ENCODE measurements at places on chromosomes 6 and 20.

GRCh38 chr20:8693709-8694108 lies 375.2 kb upstream of the PLCB4 start:
- DNase-seq, result peak; percentile 84

DNA sequence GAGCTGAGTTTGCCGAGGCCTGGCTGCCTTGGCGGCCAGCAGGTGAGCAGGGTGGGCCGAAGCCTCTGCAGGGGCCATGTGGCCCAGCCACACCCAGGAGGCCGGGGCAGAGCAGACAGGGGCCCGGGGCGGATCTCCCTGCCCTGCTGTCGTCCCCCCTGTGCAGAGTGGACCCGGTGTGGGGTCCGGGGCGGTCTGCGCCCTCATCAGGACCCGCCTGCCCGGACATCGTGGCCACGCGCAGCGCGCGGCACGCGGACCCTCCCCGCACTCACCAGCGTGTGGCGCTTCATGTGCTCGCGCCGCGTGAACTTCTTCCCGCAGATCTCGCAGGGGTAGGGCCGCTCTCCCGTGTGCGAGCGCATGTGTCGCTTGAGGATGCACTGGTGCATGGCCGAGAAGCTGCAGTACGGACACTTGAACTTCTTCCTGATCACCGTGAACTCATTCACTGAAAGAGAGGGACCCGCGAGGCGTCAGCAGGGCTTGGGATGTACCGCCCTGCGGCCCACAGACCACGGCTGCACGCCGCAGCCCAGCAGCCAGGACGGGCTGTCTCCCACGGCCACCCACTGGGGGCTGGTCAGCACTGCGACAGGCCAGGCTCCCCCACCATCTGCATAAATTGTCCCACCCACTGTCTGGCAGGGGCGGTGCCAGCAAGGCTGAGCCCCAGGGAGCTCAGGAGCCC lies 13.0 kb downstream of the SLC2A4RG start:
- DNase-seq, result no peak

- DNase-seq, result no peak
Observed at GRCh38 chr6:134729561-134729960, 220.3 kb downstream of the ALDH8A1 start.

DNA sequence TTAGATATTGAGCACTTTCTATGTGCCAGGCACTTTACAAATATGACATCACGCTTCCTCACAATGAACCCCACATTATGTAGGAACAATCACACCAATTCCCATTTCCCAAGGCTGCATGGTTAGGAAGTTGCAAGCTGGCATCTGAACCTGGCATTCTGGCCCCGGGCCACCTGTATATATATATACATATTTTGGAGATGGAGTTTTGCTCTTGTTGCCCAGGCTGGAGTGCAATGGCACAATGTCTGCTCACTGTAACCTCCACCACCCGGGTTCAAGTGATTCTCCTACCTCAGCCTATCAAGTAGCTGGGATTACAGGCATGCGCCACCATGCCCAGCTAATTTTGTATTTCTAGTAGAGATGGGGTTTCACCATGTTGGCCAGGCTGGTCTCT lies 30.4 kb downstream of the SRC start:
- DNase-seq, result no peak

DNA sequence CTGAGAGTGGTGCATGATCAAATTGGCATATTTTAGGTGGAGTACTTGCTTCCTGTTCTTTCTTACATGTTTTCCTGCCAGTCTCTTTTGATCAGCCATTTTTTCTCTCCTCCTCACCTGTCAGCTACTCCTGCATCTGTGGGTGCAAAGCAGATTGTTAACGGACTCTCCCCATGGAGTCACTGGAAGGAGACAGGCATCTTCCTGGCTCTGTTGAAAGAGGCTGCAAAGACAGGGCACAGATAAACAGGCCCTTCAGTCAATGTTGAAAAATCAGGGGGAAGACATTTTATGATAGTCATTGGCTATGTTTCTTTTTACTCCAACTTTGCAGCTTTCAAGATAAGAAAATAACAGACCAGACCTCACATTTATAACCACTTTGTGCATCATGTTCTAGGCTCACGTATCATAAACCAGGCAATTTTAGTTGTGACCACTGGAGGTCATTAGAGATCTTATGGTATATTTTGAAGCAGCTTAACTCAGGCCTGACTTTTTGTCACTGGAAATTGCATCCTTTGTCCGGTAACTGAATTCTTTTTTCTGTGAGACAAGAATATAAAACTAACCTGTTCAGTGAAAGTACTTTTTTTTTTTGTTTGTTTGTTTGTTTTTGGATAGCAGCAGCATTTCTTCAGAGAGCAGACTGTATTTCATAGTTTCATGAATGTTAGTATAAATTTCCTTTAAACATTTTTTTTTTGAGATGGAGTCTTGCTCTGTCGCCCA lies 20.1 kb downstream of the ECT2L start:
- DNase-seq, result peak; percentile 20

DNA sequence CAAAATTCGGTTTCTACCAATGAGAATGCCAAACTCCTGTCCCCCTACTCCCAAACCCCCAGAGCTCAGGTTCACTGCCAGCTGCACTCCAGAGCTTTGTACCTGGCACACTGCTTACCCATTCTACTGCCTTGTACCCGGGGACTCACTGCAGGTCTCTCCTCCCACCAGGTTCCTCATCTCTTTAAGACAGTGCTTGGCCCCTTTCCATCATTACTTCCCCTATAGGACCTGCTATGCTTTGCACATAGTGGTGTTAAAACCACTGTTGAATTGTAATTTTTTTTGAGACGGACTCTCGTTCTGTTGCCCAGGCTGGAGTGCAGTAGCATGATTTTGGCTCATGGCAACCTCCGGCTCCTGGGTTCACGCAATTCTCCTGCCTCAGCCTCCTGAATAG lies 25.9 kb downstream of the LYRM4 start:
- DNase-seq, result no peak

GRCh38 chr20:37278966-37279590 lies 10.4 kb upstream of the MANBAL start:
- no peak for DNase-seq

- no peak for DNase-seq
Observed at GRCh38 chr20:52469128-52469527, 277.5 kb upstream of the ZFP64 start.

- no peak for DNase-seq
Observed at GRCh38 chr6:112841553-112842329, 494.6 kb downstream of the RFPL4B start.

DNA sequence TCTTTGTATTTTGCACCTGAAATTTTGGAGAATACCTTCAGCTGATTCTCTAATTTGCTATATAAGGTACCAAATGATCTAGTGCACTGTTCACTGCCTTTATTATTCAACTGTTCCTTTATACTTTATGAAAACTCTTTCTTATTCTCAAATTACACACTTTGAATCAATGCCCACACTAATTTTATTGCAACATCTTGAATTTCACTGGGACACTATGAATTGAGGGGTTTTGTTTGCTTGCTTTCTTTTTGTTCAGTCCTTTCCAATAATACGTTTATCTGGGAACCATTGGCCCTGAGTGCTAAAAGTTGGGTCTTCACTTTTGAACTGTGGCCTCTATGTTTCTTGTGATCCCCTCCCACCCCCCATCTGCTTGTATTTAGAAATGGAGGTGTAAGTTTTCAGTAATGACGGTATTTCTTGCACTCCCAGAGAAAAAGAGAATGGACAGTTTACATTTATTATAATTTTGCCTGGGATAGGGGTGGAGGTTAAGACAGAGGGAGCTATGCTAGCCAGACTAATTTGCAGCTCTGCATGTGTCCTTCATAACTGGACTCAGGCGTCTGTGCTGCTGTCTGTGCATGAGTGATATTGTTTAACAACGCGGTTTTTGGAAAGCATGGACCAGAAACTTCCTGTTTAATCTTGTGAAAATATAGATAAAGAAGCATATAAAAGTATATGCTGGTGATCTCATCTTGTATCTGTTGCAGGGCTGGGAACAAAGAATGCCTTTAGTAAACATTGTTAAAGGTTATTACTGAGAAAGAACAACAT lies 98.1 kb downstream of the DNAH8 start:
- no peak for DNase-seq

- DNase-seq, result no peak
Observed at GRCh38 chr20:2136275-2136674, 34.6 kb downstream of the STK35 start.

GRCh38 chr6:39301606-39302005 lies 12.6 kb downstream of the KCNK17 start:
- no peak for DNase-seq

GRCh38 chr20:21125072-21125848 lies 622 bp upstream of the KIZ start:
- peak; percentile 28 for DNase-seq

GRCh38 chr6:43766964-43767461 lies 3.0 kb upstream of the VEGFA start:
- no peak for DNase-seq

- DNase-seq, result no peak
Observed at GRCh38 chr20:47665221-47665991, 119.9 kb downstream of the SULF2 start.

DNA sequence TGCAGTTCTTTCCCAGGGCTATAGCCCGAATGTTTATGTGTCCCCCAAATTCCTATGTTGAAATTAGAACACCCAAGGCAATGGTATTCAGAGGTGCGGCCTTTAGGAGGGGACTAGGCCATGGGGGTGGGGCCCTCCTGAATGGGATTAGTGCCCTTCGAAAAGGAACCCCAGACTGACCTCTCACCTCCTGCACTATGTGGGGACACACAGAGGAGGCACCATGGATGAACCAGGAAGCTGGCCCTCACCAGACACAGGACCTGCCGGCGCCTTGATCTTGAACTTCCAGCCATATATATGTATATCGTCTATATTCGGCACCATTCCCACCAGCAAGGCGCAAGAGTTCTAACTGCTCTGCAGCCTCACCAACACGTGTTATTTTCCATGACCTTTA lies 101.5 kb upstream of the BHLHE23 start:
- no peak for DNase-seq

GRCh38 chr6:27295301-27296079 lies 16.6 kb downstream of the POM121L2 start:
- peak; percentile 50 for DNase-seq

- DNase-seq, result no peak
Observed at GRCh38 chr6:148035806-148036390, 306.7 kb upstream of the SASH1 start.

GRCh38 chr20:17816804-17817587 lies 117.2 kb downstream of the BANF2 start:
- DNase-seq, result no peak

- DNase-seq, result peak; percentile 50
Observed at GRCh38 chr6:39688494-39688893, 36.7 kb downstream of the KIF6 start.

DNA sequence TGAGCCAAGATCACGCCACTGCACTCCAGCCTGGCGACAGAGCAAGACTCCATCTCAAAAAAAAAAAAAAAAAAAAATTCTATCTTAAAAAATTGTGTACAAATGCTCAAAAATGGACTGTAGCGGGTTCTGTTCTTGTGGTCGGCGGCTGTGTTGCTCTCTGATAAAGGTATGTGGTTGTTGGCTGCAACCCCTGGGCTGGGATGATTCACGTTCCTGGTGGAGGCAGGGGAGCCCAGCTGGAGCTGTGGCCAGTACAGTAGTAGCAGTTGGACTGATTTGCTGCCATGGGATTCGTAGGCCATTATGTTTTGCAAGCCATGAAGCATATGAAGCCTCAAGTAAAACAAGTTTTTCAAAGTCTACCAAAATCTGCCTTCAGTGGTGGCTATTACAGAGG lies 22.3 kb downstream of the MDN1 start:
- no peak for DNase-seq

GRCh38 chr6:169244684-169245383 lies 8.8 kb downstream of the THBS2 start:
- no peak for DNase-seq

GRCh38 chr6:22025468-22026163 lies 271.2 kb downstream of the PRL start:
- no peak for DNase-seq

- no peak for DNase-seq
Observed at GRCh38 chr20:6765469-6766058, 1.9 kb upstream of the BMP2 start.

- no peak for DNase-seq
Observed at GRCh38 chr20:57986666-57987065, 241.8 kb downstream of the ANKRD60 start.

DNA sequence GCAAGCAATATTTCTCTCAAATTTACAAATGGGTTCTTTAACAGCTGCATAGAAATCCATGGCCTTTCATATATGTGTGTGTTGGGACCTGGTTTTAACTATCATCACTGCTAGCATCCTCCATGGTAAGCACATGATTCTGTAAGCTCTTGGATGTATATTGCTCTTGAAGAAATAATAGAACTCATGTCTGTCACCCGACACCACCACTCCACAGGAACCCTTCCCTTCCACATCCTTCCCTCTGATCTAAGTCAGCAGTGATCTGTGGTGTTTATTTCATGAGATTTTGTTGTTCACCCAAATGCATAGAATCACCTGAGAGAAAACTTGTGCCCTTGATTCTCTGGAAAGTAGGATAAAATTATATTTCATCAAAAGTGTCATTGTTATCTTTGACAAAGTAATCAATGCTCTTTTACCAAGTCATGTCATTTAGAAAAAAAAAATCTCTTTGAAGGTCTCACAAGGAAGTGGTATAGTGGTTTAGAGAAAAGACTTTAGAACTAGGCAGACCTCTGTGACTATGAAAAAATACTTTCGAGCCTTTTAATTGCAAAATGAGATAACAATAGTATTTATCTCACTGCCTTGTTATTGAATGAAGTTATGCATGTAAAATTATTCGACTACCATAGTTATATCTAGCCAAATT lies 649.8 kb upstream of the SLC35B3 start:
- no peak for DNase-seq

DNA sequence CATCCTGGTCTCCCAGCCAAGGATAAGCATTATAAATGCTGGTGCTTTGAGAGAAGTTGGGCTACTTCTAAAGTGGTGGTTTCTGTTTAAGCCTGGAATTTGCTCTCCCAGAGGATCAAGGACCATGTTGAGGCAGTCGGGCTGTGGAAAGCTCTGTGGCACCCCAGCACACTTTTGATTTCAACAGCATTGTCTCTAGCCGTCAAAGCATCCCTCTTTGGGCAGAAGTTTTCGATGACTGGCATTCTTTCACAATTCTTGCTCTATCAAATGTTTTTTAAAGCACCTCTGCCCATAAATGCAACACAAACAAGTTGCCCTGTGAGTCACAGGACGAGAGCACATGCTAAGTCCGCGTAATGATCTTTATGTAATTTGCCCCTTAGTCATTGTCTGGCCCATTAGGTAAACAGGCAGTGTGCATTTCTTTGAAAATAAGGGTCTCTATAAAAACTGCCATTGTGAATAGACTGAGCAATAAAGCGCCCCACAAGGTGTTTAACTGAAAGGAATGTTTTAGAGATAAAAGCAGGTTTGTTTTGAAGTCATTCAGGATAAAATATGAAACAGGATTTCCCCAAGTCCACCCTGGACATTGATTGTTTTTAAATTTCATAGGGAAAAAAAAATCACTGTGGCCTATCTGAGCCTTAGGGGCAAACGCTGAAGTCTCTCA lies 44.7 kb upstream of the FOXQ1 start:
- no peak for DNase-seq

DNA sequence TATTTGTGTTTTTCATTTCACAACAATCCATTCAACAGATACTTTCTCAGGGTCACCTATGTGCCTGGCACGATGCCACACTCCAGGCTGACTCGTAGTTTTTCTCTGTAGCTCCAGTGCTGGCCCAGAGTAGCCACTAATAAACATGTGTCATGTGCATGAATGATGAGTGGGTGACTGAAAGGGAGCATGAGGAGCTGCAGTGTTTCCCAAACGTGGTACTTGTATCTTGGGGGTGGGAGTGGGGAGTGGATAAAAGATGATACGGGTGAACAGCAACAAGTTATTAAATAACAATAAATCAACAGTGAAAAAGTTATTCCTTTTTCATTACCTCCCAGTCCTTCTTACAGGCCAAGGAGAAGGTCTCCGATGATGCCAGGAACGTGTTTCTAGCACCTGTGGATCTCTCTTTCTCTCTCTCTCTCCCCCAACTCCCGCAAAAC lies 17.1 kb downstream of the SRXN1 start:
- DNase-seq, result no peak

Measured in GM04503 (cell line).